Renal cortex interstitium (tissue), 15 donors: ENCODE measurements at places on chromosomes 13 and 19. TPM values are rescaled to one million over a fixed set of nuclear protein-coding genes. Genes with fewer than 3 reads are reported as not detected.
A peak's percentile ranks its signal among the peaks of the same experiment; 100 is the strongest.

GRCh38 chr19:2933490-2933910 is 11.3 kb downstream of the ZNF77 start:
- no peak for DNase-seq

DNA sequence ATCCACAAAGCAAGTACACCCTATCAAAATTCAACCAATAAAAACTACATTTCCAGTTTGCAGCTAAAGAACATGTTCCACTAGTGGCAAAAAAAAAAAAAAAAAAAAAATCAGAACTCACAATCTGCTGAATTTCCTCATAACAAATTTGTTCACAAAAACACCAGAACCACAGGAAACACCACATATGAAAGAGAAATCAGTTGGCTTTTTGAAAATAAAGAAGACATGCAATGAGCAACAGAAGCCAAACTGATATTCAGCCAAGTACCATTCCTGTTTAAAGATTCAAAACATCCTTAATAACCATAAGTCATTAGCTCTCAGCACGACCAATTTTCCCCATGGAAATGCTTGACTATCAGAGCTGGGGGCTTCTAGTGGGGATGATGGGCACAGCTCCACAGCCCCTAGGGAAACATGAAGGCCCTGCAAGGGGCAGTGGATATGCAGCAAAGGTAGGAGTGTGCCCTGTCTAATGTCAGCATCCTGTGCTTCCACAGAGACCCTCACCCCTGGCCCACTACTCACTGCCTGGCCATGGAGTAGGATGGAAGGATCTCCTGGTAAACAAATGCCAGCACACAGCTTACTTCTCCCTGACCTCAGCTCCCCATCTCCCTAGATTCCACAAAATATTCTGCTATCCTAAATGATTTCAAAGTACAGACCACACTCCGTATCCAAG is 74.0 kb upstream of the DOCK9 start:
- DNase-seq = no peak

DNA sequence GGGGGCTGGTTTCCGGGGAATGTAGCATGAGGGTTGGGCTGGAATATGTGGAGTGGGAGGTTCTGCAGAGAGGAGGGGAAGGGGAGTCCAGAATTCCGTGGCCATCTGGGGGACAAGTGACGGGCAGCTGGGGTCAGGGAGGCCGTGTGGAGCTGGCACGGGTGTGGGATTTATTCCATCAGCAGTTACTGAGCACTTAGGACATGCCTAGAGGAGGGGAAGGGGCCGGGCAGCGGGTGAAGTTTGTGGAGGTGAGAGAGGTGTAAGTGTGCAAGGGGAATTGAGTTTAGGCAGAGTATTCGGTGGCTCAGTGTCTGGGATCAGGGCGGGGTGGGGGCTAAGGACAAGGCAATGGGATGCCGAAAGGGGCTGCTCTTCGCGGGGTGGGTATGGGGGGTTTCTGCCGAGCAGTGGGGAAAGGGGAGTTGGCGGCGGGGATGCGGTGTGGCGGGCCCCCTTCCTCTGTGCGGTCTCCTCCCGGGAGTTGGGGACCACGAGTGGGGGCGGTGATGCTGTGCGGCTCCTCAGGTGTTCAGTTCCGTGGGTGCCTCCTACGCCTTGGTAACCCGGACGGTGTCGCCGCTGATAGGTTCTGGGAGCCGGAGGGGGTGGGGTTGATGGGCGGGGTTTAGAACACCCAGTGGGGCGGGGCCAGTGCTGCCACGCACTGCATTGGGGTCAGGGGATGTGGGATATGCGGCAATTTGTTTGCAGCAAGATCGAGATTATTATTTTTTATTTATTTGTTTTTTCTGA is 5.4 kb downstream of the CCDC61 start:
- no peak for DNase-seq

DNA sequence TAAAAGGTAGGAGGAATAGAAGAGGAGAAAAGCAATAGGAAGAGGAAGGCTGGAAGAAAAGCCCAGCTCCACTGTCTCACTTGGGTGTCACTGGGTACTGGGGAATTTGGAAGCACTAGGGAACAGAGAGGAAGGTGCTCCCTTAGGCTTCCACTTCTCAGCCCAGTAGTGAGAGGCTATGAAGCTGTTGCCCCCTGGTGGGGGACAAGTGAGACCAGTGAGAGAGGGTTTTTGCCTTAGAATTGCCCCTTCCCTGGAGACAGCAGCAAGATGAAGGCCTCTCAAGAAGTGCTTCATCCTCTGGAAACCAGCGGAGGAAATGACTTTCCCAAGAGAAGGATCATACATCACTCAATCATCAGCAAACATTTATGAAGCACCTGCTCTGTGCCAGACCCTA is 4.7 kb upstream of the ZNF606 start:
- DNase-seq = no peak

GRCh38 chr13:95858286-95859075 is 181.5 kb downstream of the DNAJC3 start:
- peak; percentile 17 for DNase-seq

DNA sequence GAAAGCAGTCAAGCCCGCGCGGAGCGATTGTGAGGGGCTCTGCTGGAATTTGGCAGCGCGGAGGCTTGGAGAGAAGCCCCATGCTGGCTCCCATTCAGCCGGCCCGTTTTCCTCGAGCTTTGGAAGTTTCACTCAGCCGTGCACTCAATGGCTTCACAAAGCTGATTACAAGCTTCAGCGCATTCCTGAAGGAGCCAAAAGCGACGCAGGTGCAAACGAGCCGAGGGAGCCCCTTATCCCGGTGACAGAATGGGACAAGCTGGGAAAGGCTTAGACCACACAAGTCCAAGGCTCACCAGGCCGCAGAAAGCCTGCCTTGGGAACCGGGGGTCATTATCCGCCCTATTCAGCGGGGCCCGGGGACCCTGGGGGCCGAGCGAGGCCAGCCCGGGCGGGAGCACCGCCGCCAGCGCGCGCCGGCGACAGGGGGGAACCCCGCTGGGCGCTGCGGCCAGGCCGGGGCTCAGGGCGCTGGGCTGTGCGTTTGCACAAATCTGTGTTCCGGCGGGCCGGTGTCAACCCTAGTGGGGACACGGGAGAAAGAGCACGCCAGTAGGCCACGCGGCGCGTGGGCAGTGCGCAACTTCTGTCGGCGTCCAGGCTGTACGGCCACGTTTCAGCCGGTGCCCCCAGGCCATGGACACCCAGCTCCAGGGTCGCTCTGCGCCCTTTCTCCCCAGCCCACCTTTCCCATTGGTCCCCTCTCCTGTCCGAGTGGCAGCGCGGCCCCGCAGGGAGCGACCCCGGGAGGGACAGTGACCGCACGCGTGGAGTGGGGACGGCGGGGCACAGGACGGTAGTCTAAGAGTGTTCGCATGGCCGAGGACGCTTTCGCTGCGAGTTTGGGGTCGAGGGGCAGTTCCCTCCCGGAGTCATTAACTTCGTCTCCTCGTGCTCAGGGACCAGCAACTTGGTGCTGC is 37.3 kb downstream of the SOX1 start:
- DNase-seq = peak; percentile 29

- peak; percentile 44 for DNase-seq
Measured at GRCh38 chr19:5292822-5293611, 47.6 kb downstream of the PTPRS start.

- no peak for DNase-seq
Measured at GRCh38 chr13:48184260-48184659, 48.7 kb upstream of the ITM2B start.

DNA sequence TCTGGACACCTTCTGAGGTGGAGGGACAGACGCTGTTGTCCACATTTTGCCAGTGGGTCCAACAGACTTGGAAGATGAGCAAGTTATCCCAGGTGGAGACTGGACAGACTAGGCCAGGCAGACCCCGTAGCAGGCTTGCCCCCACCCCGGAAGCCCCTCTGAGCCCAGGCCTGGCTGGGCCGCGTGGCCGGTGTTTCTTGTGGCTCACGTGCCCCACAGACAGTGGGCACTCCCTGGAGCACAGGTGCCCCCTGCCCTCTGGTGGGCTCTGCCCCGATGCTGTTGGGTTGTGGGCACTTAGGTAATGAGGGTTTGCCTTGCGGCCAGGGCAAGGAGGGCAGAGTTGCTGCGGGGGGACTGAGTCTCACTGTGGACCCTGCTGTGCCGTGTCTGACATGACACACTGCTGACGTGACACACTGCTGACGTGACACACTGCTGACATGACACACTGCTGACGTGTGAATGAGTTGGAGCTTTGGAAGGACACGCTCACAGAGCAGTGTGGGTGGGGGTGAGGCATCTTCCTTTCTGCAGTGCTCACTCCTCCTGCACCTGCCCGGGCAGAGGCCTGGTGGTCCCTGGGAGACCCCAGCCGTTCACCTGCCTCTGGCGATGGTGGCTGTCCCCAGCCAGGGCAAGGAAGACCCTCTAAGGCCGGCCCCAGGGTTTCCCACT is 25.1 kb downstream of the DOT1L start:
- no peak for DNase-seq

PRODH2 gene
- 50.1 TPM for polyA plus RNA-seq

PRR36 gene
- 9.4 TPM for polyA plus RNA-seq
